OCI-LY7 (cell line): ENCODE measurements at places on chromosomes 2 and 18. TPM values are rescaled to one million over a fixed set of nuclear protein-coding genes. Genes with fewer than 3 reads are reported as not detected.

DNA sequence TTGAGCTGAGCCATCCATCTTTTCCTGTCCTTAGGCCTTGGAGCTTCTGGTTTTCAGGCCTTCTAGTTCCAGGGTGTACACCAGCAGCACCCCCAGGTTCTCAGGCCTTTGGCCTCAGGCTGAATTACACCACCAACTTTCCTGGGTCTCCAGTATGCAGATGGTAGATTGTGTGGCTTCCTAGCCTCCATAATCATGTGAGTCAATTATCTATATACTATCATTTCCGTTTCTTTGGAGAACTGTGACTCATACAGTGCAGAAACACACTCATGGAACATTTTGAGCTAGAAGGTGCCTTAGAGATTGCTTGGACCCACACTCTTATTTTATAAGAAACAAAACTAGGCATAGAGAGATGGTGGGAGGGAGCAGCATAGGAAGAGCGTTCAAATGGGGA lies 167.4 kb downstream of the NCK2 start:
- no peak for DNase-seq

- DNase-seq, result peak; percentile 91
These were observed 261.0 kb upstream of the CXCR4 start for GRCh38 chr2:136378712-136379595.

DNA sequence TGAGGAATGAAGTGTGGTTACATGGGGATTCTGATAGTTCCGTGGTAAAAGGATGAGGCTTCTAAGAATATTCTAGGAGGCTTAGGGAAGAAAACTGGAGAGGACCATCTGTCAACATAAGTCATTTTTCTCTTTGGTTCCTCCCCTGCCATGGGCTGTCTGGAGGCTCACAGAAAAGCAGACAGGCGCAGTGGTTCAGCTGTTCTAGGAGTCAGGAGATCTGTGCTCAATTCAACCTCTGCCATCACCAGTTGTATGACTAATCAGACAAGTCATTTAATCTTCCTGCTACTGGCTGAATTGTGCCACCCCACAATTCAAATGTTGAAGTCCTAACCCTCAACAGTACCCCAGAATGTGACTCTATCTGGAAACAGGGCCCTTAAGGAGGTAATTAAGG lies 36.4 kb downstream of the ADAM17 start:
- no peak for DNase-seq

GRCh38 chr2:138373993-138374408 lies 127.6 kb upstream of the SPOPL start:
- DNase-seq, result peak; percentile 31

DNA sequence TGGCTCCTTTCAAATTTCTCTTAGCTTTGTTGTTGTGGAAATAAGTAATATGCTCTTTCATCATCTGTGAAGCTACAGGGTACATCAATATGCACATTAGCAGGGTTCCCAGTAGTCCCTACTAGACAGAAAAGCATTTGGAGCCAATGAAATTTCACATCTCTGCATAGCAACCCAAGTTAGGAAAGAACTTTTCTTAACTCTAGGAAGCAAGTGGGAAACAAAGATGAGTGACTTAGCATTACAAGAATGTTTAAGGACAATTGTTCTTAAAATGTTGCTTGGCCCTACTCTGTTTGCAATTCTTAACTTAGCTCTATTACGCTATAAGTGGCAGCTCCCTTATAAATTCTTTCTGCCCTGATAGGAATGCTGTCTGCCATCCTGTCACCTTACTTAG lies 39.6 kb downstream of the ZEB2 start:
- DNase-seq, result no peak

DNA sequence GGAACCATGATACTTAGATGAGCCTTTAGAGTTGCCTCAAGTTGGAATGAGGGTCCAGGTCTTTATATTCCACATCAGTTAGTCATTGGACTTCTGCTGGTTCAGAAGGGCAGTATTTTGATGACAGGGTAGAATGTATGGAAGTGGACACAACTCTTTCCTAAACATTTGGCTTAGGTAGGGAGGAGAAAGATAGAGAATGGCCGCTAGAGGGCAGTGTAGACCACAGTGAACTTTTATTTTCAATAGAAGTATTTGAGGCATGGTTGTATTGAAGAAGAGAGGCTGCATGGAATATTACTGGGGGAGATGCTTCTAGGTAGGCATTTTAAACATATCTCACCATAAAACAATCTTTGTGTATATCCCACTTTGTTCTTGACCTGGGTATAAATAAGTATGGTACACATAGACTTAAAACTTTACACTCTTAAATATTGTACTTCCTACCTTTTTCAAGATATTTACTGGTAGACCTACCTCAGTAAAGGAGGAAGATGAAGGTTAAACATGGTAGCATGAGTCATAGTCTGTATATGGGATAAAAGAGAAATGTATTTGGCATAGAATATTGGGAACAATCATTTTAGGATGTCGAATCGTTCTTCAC lies 497.6 kb upstream of the FAM98A start:
- peak; percentile 64 for DNase-seq

- no peak for DNase-seq
These were observed 64.9 kb downstream of the FIGN start for GRCh38 chr2:163670929-163671328.

GRCh38 chr2:187470698-187471097 lies 22.6 kb upstream of the CALCRL start:
- DNase-seq, result no peak

DNA sequence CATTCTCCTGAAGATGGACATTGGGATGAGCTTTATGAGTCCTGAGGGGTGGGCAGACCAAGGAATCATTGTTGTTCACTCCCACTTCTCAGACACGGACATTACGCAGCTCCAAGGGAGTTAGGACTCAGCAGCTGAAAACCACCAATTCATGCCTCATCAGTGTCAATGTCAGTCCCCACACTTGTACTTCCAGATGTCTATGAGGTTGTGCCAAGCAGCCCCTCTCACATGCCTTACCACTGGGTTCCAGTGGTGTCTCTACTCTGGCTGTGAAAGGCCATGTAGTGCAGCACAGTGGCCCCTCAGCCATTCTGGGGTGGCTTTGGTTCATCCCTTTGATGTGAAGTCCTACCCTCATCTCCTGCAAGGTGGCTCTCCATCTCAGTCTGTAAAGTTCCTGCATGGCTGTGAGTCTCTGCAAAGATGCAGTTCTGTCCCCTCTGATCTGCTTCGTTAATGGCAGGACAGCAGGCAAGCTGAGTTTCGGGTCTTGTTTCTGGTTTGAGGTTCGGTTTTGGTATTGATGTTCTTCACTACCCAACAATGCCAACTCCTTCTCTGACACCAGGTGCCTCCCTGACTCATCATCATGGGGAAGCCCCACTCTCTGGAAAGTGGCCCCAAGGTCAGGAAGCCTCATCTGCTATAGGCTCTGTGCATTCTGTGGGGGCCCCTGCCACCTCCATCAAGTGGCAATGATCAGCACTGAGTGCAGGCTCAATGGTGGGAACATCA lies 14.0 kb upstream of the COL6A3 start:
- no peak for DNase-seq

- no peak for DNase-seq
These were observed 184.1 kb upstream of the FN1 start for GRCh38 chr2:215619989-215620388.

Gene DNAJC5G
- 18.1 and 18.2 TPM in 2 replicates for total RNA-seq

Gene DSG2
- total RNA-seq, result not detected in 2 replicates

Gene MAP2
- total RNA-seq, result 0.10 TPM in 1 of 2 replicates, not detected in the other

Gene CD8A
- total RNA-seq, result not detected in 2 replicates

Gene TMEM247
- total RNA-seq, result not detected in 2 replicates

Gene CCDC148
- 0.99 and 2.0 TPM in 2 replicates for total RNA-seq

Gene L3MBTL4
- not detected in 2 replicates for total RNA-seq

Gene AQP12B
- not detected in 2 replicates for total RNA-seq

Gene PLEKHH2
- total RNA-seq, result 1.1 and 2.6 TPM in 2 replicates

Gene FLACC1
- total RNA-seq, result 0.85 and 1.2 TPM in 2 replicates
